ENCODE measurements at places on chromosomes 2 and 18.

- no peaks in the 10 kb centered on the region for H3K36me3 ChIP-seq
- DNase-seq = no peak
- H3K27ac ChIP-seq = peak overlapping the region; percentile 7
- no peaks in the 10 kb centered on the region for H3K27me3 ChIP-seq
- H3K4me3 ChIP-seq = peak overlapping the region; percentile 18
Observed at GRCh38 chr18:24878289-24878688, 417.9 kb downstream of the HRH4 start.

DNA sequence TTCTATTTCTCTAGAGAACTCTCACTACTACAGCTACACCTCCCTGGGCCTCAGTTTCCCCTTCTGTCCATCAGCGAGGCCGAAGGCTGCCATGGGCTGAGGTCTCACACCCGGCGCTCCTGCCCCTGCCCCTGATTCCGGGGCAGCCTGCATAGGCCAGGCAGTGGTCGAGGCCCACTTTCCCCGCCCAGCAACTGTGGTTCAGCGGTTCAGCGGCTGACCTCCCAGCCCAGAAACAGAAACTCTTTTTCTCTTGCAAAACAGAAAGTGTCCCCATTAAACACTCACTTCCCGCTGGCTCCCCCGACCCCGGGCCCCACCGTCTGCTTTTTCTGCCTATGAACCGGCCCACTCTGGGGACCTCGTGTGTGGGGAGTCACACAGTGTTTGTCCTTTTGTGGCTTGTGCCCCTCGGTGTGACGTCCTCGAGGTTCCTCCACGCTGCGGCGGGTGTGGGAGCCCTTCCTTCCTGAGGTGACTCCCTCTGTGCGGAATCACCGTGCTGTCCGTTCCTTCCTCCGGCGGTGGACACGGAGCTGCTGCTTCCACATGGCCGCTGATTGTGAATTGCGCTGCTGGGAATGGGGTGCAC is 16.0 kb downstream of the PDCD1 start:
- no peak overlapping the region for H3K27ac ChIP-seq
- H3K4me1 ChIP-seq = peaks cover 29% of the 10 kb centered on the region
- DNase-seq = no peak
- peak overlapping the region; percentile 30 for H3K4me3 ChIP-seq

DNA sequence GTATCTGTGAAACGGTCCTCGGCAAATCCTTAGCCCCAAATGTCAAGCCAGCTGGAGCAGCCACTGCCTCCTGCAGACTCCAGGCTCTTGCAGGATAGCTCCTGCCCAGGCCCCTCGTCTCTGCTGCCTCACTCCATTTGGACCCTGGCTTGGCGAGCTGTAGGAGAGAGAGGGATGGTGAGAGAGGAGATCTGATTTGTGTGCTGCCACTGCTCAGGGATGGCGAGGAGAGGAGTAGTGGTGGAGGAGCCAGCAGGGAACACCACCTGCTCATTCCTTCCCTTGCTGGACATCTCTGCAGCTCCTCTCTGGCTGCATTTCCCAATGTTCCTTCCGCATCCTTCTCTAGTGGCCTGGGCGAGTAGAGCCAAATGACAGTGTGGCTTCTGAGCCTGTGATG is 109.1 kb upstream of the NCK2 start:
- H3K27me3 ChIP-seq = peaks cover 4% of the 10 kb centered on the region
- no peaks in the 10 kb centered on the region for H3K36me3 ChIP-seq
- DNase-seq = no peak
- peaks cover 9% of the 10 kb centered on the region for H3K4me1 ChIP-seq
- H3K4me3 ChIP-seq = no peak overlapping the region

DNA sequence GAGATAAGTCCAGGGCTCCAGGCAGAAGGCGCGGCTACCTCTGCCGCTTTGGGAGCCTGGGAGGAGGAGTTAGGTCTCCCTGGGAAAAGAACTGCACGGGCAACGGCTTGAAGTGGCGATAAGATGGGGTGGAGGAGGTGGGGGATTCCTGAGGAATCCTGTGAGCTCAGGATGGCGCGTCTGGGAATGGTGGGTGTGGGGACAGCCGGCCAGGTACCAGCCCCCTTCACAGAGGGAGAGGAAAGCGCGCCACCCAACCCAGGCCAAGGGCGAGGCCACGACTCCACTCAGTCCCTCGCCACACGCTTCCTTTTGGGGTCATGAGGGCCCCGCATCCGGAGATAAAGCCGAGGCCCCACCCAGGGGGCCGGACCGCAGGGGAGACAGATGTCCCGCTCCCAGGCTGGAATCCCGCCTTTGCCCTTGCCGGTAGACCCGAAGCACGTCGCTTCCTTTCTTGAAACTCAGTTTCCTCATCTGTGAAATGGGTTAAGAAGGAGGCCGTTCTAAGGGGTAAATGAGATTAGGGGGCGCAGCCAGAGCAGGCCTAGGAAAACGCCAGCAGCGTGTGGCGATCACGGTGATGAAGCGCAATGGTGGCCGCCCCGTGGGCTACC is 1.7 kb upstream of the CTDSP1 start:
- H3K4me3 ChIP-seq = peak overlapping the region; percentile 89
- DNase-seq = peak; percentile 50
- no peak overlapping the region for H3K27ac ChIP-seq
- peaks cover 24% of the 10 kb centered on the region for H3K4me1 ChIP-seq

GRCh38 chr2:235603659-235604058 is 109.8 kb downstream of the AGAP1 start:
- DNase-seq = no peak
- peaks cover 26% of the 10 kb centered on the region for H3K36me3 ChIP-seq
- H3K27ac ChIP-seq = no peak overlapping the region
- H3K4me3 ChIP-seq = no peak overlapping the region
- H3K27me3 ChIP-seq = peaks cover 6% of the 10 kb centered on the region

GRCh38 chr2:84894758-84895520 is 10.5 kb upstream of the TMSB10 start:
- no peaks in the 10 kb centered on the region for H3K27me3 ChIP-seq
- no peak for DNase-seq
- H3K4me1 ChIP-seq = peaks cover 26% of the 10 kb centered on the region
- H3K36me3 ChIP-seq = no peaks in the 10 kb centered on the region

- H3K36me3 ChIP-seq = no peaks in the 10 kb centered on the region
- H3K4me3 ChIP-seq = no peak overlapping the region
- peaks cover 13% of the 10 kb centered on the region for H3K4me1 ChIP-seq
Observed at GRCh38 chr18:11807233-11807632, 44.0 kb upstream of the CHMP1B start.

GRCh38 chr18:38358805-38359657 is 793.4 kb upstream of the CELF4 start:
- DNase-seq = no peak
- no peak overlapping the region for H3K27ac ChIP-seq
- H3K27me3 ChIP-seq = peaks cover 12% of the 10 kb centered on the region
- peaks cover 6% of the 10 kb centered on the region for H3K4me1 ChIP-seq

DNA sequence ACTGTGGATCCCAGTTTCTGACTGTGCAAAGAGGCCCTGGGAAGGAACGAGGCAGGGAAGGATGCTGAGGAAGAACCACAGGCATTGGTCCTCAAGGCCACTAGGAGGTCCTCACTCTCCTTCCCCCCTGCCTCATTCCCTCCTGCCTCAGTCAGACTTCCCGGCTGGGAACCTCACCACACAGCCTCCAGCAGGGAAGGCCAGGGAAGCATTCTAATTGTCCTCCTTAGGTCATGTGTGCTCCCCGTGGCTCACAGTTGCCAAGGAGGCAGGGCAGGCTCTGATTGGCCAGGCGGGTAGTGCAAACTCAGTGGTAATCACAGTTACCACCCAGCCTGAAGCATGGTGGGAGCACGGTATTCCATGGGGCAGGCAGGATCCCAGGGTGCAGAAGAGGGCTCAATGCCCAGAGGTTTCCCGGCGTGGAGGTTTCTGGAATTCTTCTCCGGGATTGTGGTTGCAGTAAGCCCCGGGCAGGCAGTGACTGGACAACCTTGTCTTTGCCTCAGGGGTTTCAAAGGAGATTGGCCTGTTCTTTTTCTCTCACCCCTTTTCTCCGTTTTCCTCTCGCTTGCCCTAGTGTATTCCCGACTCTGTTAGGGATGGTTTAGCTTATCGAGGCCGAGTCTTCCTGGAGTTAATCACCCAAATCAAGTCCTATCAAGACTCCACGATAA is 27.1 kb downstream of the FER1L5 start:
- H3K27me3 ChIP-seq = peaks cover 25% of the 10 kb centered on the region
- H3K4me3 ChIP-seq = no peak overlapping the region
- no peak overlapping the region for H3K27ac ChIP-seq
- H3K36me3 ChIP-seq = no peaks in the 10 kb centered on the region
- H3K4me1 ChIP-seq = peaks cover 8% of the 10 kb centered on the region
- DNase-seq = no peak

- H3K36me3 ChIP-seq = peaks cover 20% of the 10 kb centered on the region
- no peaks in the 10 kb centered on the region for H3K27me3 ChIP-seq
- no peak overlapping the region for H3K27ac ChIP-seq
- no peaks in the 10 kb centered on the region for H3K4me1 ChIP-seq
- H3K4me3 ChIP-seq = no peak overlapping the region
- DNase-seq = no peak
Observed at GRCh38 chr2:99106913-99107312, 34.6 kb upstream of the C2orf15 start.

- no peak for DNase-seq
- no peaks in the 10 kb centered on the region for H3K36me3 ChIP-seq
- no peak overlapping the region for H3K4me3 ChIP-seq
- no peak overlapping the region for H3K27ac ChIP-seq
- peaks cover 8% of the 10 kb centered on the region for H3K27me3 ChIP-seq
- no peaks in the 10 kb centered on the region for H3K4me1 ChIP-seq
Observed at GRCh38 chr2:40028792-40029488, 249.9 kb upstream of the THUMPD2 start.

DNA sequence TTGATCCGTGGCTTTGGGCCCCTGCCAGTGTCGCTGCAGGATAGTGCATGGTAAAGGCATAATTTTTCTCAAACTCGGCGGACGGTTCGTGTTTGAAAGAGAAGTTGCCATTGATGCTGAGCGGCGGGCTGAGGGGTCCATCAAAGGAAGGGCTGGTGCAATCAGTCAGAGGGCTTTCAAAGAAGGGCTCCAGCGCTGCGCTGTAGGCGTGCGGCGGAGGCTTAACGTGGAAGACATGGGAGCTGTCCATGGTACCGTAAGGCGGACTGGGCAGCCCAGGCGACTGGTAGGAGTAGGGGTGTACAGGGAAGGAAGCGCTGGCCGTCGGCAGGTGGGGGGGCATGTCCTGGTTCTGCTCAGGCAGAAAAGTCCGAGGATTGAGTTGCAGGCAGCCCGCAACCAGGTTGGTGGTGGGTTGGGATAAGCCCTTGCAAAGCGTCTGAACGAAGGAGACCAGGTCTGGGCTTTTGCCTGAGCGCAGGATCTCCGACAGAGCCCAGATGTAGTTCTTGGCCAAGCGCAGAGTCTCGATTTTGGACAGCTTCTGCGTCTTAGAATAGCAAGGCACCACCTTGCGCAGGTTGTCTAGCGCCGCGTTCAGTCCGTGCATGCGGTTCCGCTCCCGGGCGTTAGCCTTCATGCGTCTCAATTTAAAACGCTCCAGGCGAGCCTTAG is 2.3 kb downstream of the NEUROD1 start:
- DNase-seq = peak; percentile 95
- no peak overlapping the region for H3K27ac ChIP-seq
- H3K4me3 ChIP-seq = no peak overlapping the region
- H3K36me3 ChIP-seq = no peaks in the 10 kb centered on the region

GRCh38 chr2:230980468-230980867 is 15.5 kb upstream of the SPATA3 start:
- DNase-seq = no peak
- H3K4me3 ChIP-seq = no peak overlapping the region
- no peak overlapping the region for H3K27ac ChIP-seq
- H3K4me1 ChIP-seq = peaks cover 23% of the 10 kb centered on the region
- no peaks in the 10 kb centered on the region for H3K36me3 ChIP-seq
- H3K27me3 ChIP-seq = peaks cover 4% of the 10 kb centered on the region

- H3K36me3 ChIP-seq = no peaks in the 10 kb centered on the region
- H3K4me3 ChIP-seq = no peak overlapping the region
- peaks cover 5% of the 10 kb centered on the region for H3K4me1 ChIP-seq
- H3K27me3 ChIP-seq = no peaks in the 10 kb centered on the region
Observed at GRCh38 chr2:226220511-226220910, 579.1 kb downstream of the IRS1 start.

DNA sequence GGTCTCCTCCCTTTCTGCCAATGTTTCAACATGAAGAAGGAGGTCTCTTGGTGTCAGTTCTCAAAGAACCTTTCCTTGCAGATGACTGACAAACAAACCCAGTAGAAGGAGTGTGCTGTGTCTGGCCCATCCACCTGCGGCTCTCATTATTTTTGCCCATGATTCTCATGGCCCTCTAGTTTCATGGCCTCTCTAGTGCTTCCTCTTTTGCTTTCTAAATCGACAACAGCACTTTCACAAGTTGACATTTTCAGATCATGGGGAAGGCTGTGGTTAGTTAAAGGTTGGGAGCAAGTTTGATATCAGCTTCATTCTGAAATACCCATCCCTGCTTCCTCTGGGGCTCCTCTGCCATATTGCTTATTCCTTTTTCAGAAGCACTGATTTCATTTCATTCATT is 805.2 kb downstream of the SLC4A3 start:
- no peaks in the 10 kb centered on the region for H3K4me1 ChIP-seq
- H3K27ac ChIP-seq = no peak overlapping the region
- no peak for DNase-seq
- H3K27me3 ChIP-seq = no peaks in the 10 kb centered on the region

DNA sequence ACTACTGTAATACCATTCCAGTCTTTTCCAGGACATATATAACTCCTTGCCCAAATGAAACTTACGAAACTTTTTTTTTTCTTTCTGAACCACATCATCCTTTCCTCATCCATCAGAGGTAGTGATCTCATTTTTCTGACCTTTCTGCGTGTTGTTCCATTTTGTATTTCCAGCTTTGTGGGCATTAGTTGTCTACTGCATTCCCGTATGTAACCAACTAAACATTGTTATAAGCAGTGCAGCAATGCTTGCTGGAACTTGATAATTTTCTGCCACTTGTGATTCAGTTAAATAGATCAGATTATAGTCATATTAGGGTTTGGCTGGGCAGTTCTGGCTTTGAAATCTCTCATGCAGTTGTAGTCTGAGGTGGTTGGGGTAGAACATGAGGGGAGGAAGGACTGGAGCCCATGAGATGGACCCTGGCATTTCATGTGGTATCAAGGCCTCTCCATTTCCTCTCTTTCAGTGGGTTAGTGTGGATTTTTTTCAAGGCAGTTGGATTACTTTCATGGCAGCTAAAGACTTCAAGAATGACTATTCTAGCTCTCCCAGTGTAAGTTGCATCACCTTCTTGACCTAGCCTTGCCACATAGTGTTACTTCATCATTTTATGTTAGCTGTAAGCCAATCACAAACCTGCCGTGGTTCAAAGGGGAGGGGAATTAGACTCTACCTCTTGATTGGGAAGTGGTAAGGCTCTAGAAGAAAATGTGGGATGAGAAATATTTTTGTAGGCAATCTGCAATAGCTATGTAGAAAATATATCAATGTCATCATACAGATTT is 80.5 kb downstream of the EHBP1 start:
- no peaks in the 10 kb centered on the region for H3K27me3 ChIP-seq
- H3K36me3 ChIP-seq = peaks cover 20% of the 10 kb centered on the region
- H3K4me3 ChIP-seq = no peak overlapping the region
- no peak for DNase-seq

- no peak for DNase-seq
- peaks cover 11% of the 10 kb centered on the region for H3K36me3 ChIP-seq
- H3K27me3 ChIP-seq = peaks cover 18% of the 10 kb centered on the region
- H3K27ac ChIP-seq = no peak overlapping the region
- no peak overlapping the region for H3K4me3 ChIP-seq
- peaks cover 20% of the 10 kb centered on the region for H3K4me1 ChIP-seq
Observed at GRCh38 chr2:111711270-111711669, 172.7 kb downstream of the ANAPC1 start.
